ENCODE measurements at places on chromosomes 13 and 19.

DNA sequence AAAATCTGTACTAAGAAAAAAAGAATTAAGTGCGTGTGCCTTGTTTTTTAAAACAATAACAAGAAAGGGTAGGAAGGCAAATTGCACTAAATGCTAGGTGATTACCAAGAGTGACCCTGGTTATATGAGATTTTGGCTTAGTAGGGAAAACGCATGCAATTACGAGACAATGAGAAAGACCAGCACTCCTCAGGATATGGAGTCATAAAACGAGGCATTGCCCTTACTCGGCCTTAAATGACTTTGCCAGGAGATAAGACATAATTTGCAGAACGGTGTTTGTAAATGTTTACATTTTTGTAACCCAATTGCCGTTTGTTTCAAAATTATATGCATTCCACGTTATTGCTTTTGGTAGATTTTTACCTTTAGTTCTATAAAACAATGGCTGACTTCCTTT lies 179.8 kb downstream of the RBM26 start:
- DNase-seq: no peak

- DNase-seq: no peak
Measured at GRCh38 chr19:51721905-51722304, 1.9 kb downstream of the HAS1 start.

GRCh38 chr13:90565985-90566713 lies 781.3 kb upstream of the MIR17HG start:
- no peak for DNase-seq

GRCh38 chr13:75217949-75218348 lies 264.0 kb downstream of the TBC1D4 start:
- DNase-seq: no peak

DNA sequence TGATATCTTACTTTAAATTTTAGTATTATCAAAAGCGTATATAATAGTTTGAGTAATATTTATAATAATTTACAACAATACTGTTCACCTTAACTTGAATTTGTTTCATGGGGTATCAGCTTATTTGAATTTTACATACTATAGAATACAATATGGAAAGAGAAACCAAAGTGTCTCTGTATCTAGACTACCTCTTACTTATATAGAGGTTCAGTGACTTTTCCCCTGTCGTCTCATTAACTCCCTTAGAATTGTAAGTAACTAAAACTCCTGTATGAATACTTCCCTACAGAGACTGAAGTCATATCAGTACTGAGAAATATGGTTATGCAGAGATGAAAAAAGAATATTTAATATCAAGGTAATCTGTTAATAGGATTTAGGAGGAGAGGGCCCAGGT lies 26.8 kb downstream of the COG6 start:
- DNase-seq: no peak

GRCh38 chr19:3655402-3656072 lies 28.9 kb upstream of the CACTIN start:
- peak; percentile 82 for DNase-seq

GRCh38 chr13:105159841-105160240 lies 1375.6 kb downstream of the EFNB2 start:
- no peak for DNase-seq

GRCh38 chr19:45358213-45358792 lies 12.1 kb downstream of the ERCC2 start:
- no peak for DNase-seq

DNA sequence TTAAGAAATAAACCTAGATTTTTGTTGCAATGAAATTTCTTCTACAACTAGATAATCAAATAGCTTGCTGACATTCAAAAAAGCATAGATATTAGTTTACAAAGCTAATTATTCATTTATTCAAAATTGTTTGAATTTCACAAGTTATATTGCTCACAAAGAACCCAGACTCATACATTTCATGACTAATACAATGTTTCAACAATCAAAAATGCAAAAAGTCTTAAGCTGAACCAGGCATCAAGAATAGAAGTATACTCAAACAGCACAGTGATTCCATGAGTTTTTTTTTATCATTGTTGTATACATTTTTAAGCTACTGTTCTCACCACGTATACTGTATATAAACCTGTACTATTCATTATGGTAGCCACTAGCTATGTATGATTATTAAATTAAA lies 51.0 kb downstream of the DIAPH3 start:
- no peak for DNase-seq

DNA sequence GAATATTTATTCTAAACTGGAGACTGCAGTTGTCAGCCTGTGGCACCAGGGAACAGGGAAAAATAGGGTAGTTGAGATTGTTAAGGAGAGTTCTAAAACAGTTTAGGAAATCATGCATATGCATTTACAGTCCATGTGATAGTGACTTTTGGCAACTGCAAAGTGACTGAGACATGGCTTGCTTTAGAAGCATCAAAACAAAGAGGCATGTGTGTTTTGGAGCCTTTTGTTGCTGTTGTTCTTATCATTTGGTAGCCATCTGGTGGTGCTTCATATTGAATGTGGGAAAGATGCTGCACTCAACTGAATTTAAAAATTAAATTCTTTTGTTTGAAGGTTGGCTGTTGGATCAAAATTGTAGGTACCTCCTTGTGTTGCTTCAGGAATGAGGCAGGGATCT lies 10.2 kb upstream of the EBPL start:
- DNase-seq: no peak

GRCh38 chr19:2691951-2692350 lies 10.5 kb downstream of the GNG7 start:
- DNase-seq: no peak
